Posterior vena cava (tissue), 2 donors: ENCODE measurements at places on chromosomes 3 and 15. TPM values are rescaled to one million over a fixed set of nuclear protein-coding genes. Genes with fewer than 3 reads are reported as not detected.

- peak; percentile 93 for DNase-seq
Observed at GRCh38 chr3:127747751-127748521, 74.4 kb downstream of the MGLL start.

GRCh38 chr15:32688151-32688639, 29.6 kb upstream of the GREM1 start:
- DNase-seq, result no peak

GRCh38 chr15:51077221-51078153, 17.2 kb downstream of the TNFAIP8L3 start:
- peak; percentile 94 for DNase-seq

- no peak for DNase-seq
Observed at GRCh38 chr3:192001218-192001617, 540.3 kb downstream of the PYDC2 start.

DNA sequence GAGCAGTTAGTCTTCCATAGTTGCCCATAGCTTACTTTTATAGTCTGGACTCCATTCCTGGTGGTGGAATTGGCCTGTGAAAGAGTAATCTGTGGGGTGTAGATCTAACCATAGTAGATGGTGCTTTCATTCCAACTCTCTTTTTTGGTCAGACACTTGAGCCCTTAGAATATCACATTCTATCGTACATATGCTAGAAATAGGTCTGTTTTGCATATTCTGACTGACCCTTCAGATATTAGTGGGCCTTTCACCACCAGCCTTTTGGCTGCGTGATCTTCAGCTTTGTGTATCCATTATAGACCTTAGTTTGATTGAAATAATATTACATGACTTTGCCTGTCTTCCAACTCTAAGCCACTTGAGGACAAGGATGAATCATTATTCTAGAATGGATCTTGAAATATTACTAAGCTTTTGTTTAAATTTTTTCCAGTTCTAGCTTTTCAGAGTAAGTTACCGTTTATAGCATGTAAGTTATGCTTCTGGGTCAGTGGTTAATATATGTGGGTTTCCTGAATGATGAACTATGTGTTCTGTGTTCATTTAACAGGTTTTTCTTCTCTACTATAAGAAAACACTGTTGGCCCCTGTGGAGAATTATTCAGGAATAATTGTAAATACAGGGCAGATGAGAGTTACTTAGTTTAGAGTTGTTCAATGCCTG, 8.7 kb downstream of the RAB7A start:
- DNase-seq, result no peak

GRCh38 chr3:15385901-15386653, 41.3 kb downstream of the METTL6 start:
- no peak for DNase-seq

ALDH1L1 gene
- 5.6 TPM for total RNA-seq

CLDN16 gene
- not detected for total RNA-seq

SLC7A14 gene
- 0.05 TPM for total RNA-seq

PKM gene
- total RNA-seq, result 554 TPM
